ENCODE measurements at places on chromosomes 1 and 21.

- no peak for DNase-seq
Measured at GRCh38 chr1:90720145-90720636, 3.1 kb upstream of the BARHL2 start.

DNA sequence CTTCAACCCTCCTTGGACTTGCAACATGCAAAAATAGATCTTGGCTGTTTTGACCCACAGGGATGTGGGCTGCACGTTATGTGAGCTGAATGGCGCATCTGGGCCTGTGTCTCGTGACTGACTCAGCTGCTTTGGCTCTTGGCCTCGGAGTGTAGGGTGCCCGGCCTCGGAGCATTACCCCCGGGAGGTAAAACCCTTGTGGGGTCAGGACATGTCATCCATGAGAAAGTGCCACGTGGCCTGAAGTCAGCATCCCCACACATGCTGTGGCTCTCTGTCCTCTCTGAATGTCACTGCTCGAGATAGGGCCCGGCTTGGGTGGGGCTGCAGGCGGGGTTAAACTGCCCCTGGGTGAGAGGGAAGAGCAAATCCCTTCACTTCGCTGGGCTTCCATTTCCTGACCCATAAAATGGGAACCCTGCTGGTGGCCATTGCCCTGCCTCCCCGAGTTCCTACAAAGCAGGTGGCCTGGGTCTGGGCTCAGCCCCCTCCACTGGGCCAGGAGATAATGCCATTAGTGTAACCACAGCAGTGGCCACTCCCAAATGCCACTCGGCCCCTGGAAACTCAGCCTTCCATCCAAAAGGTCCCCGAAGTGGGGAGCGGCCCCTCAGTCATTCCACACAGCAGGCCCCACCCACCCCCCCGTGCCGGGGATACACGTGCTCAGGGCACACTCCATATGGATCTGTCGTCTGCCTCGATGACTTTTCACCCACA, 22.8 kb upstream of the TSPEAR start:
- no peak for DNase-seq

DNA sequence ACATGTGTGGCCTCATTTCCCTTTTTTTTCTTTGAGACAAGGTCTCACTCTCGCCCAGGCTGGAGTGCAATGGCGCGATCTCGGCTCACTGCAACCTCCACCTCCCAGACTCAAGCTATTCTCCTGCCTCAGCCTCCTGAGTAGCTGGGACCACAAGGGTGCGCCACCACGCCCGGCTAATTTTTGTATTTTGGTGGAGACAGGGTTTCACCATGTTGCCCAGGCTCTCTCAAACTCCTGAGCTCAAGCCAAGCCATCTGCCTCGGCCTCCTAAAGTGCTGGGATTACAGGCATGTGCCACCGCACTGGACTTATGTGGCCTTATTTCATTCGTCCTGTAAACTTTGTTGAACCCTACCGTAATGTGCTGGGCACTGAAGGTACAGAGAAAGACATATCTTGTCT, 569 bp upstream of the WARS2 start:
- DNase-seq = no peak

- peak; percentile 20 for DNase-seq
Measured at GRCh38 chr1:147084273-147085096, 87.8 kb downstream of the PRKAB2 start.

DNA sequence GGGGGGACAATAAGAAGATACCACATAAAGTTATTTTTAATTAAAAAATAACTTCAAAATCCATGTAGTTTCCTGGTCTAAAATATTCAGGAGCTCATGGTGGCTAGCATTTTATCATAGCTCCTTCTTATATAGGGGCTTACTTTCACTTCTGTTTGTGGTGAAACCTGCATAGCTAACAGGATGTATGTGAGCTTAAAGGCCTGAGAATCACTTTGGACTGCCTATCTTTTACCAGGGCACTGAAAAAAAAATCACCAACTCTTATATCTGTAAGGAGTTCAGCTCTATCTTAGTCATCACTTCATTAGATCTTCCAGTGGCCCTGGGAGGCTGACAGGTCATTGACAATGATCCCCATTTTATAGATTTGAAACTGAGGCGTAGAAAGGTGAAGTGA, 21.3 kb downstream of the UROD start:
- DNase-seq = no peak

GRCh38 chr21:33032434-33033047, 6.8 kb downstream of the OLIG2 start:
- DNase-seq = no peak

DNA sequence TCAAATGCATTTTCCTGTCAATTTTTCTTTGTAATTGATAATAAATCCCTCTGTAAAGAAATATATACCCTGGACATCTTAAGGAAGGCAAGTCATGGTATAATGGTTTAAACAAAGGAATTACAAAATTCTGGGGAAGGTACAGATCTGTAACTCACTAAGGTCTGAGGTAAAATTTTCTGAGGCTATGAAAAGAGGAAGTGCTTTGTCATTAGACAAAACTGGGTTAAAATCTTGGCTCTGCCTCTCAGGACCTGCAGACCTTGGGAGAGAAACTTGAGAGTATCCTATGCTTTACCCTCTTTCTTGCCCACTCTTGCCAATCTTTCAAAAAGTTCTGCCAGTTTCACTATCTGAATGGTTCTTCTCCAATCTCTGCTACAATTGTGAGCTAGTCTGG, 26.8 kb upstream of the BEND5 start:
- no peak for DNase-seq

- DNase-seq = no peak
Measured at GRCh38 chr1:230458509-230458908, 32.4 kb upstream of the PGBD5 start.

DNA sequence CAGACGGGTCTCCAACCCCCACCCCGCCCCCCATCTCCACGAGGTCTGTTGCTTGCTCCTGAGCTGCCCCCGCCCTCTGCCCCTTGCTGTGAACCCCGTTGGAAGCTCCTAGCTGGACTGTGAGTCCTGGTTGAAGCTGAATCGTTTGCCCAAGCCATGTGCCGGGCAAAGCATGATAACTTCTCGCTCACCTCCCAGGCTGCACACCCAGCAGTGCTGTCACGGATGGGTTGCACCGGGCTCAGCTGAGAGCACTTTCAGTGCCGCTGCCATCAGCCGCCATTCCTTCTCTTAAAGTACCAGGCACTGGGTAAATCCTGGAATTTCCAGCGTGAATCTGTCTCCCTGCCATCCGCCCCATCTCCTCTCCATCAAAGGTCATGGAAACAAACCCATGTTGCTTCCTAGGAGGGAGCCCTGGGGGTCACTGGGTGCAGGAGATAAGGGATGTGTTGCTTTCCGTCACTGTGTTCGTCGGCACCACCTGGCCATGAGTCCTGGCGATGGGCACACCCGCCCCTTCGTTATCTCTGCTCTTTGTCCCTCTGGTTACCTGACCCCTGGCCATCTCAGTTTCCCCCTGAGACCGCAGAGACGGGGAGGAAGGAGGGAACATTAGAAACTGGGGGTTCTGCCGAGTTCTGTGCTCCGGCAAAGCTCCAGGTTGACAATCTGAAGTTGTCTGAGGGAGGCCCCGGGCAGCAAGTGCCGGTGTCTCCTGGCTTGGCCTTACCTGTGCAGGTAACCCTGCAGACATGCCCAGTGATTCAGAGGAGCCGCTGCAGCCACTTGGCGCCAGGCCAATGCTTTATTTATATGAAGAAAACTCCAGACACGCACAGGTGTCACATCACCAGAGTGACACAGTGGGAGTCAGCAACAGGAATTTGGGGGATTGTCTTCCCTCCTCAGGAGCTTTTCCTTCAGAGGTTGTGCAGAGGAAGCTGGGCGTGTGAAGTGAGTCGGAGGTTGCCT, 2.7 kb downstream of the PDE9A start:
- DNase-seq = no peak

- DNase-seq = peak; percentile 97
Measured at GRCh38 chr1:156193488-156194299, at the start of gene SLC25A44. TSS of gene SLC25A44 (plus strand) at chr1:156194104. CDS start at chr1:156199848, 5,744 bp downstream.

All from pulmonary artery endothelial cell (primary cell).